ENCODE measurements at places on chromosomes 7 and 10. TPM values are rescaled to one million over a fixed set of nuclear protein-coding genes. Genes with fewer than 3 reads are reported as not detected.

Gene ANKRD30A
- total RNA-seq = not detected

Gene PGAM2
- total RNA-seq = not detected

Gene GNAT3
- not detected for total RNA-seq

Gene EBF3
- 0.15 TPM for total RNA-seq

Gene PTF1A
- not detected for total RNA-seq

Gene AKR1C4
- total RNA-seq = not detected

Gene CYP3A5
- not detected for total RNA-seq

Gene ST8SIA6
- 0.32 TPM for total RNA-seq

Gene TRIL
- 0.30 TPM for total RNA-seq

Gene FKBP9
- 145 TPM for total RNA-seq

Gene CALHM1
- total RNA-seq = not detected

Gene FEZF1
- total RNA-seq = not detected

Gene IL15RA
- 10.7 TPM for total RNA-seq

Gene TAS2R41
- total RNA-seq = not detected

Gene GOLGA7B
- total RNA-seq = not detected

Gene TMEM225B
- under 0.01 TPM for total RNA-seq

Gene PTN
- 0.91 TPM for total RNA-seq

Gene NAT16
- not detected for total RNA-seq

Gene GPER1
- total RNA-seq = not detected

All from epithelial cell of umbilical artery (primary cell).